ENCODE measurements at places on chromosomes 16 and 17.
A peak's percentile ranks its signal among the peaks of the same experiment; 100 is the strongest.

DNA sequence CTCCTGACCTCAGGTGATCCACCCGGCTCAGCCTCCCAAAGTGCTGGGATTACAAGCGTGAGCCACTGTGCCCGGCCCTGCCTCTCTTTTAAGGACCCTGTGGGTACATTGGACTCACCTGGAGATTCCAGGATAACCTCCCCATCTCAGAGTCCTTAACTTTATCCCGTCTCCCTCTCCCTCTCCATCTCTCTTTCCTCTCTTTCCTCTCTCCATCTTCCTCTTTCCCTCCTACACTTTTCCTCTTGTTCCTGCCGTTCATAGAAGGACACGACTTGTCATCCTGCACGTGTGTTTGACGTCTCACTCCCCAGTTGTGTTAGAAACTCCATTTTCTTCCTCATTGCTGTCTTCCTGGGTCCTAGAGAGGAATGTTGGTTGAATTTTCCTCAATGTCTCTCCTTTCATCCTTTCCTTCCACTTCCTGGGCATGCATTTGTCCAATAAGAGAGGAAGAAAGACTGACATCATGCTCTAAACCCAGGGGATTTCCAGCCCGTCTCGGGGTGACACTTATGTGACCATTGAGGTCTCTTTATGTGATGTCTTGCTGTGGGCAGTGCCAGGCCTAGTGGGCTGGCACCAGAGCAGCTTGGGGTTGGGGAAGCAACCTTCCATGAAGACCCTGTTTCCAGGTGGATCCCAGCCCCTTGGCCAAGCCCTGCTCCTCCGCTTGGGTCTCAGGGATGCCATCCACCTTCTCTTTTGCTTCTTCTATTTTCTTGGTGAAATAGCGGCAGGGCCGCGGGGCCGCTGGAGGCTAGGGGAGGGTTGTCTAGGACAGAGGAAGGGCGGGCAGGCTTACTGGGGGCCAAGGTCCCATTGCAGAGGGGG lies 39.8 kb upstream of the IRF8 start:
- H3K27me3 ChIP-seq, result peaks cover 6% of the 10 kb centered on the region
- DNase-seq, result no peak
- no peaks in the 10 kb centered on the region for H3K36me3 ChIP-seq
- H3K27ac ChIP-seq, result no peak overlapping the region
- H3K4me1 ChIP-seq, result peaks cover 12% of the 10 kb centered on the region
- H3K4me3 ChIP-seq, result no peak overlapping the region

GRCh38 chr17:21025451-21025850 lies 17.4 kb downstream of the USP22 start:
- peaks cover 20% of the 10 kb centered on the region for H3K36me3 ChIP-seq
- no peak overlapping the region for H3K27ac ChIP-seq

- H3K36me3 ChIP-seq, result no peaks in the 10 kb centered on the region
- H3K4me1 ChIP-seq, result no peaks in the 10 kb centered on the region
- DNase-seq, result no peak
- no peak overlapping the region for H3K27ac ChIP-seq
- no peaks in the 10 kb centered on the region for H3K27me3 ChIP-seq
Observed at GRCh38 chr17:2898255-2898926, 102.2 kb downstream of the RAP1GAP2 start.

GRCh38 chr17:14845591-14846281 lies 419.4 kb downstream of the PMP22 start:
- no peaks in the 10 kb centered on the region for H3K4me1 ChIP-seq
- H3K27ac ChIP-seq, result no peak overlapping the region
- H3K36me3 ChIP-seq, result no peaks in the 10 kb centered on the region
- H3K27me3 ChIP-seq, result peaks cover 2% of the 10 kb centered on the region
- DNase-seq, result no peak

GRCh38 chr16:56789360-56789759 lies 59.4 kb downstream of the NUP93 start:
- peak; percentile 48 for DNase-seq
- H3K27ac ChIP-seq, result no peak overlapping the region
- H3K36me3 ChIP-seq, result peaks cover under 1% of the 10 kb centered on the region
- H3K27me3 ChIP-seq, result no peaks in the 10 kb centered on the region
- H3K4me1 ChIP-seq, result peaks cover 2% of the 10 kb centered on the region

DNA sequence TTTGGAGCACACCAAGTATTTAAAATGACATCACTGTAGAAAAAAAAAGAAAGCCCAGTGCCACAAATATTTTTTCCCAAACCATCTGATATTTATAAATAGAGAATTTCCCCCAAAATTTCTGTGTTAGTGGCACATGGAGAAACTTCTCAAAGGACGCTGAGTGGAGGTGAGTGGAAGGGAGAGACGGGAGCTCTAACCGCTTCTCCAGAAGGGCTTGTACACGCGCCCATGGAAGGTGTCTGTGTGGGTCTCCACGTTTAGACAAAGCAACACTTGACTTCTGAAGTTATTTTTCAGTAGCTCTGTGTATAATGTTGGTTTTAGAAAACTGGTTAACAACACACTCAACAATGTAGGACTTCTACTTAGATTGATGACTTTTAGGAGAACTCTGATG lies 1.0 kb downstream of the MYOCD start:
- H3K4me1 ChIP-seq, result peaks cover 2% of the 10 kb centered on the region
- H3K36me3 ChIP-seq, result no peaks in the 10 kb centered on the region
- H3K4me3 ChIP-seq, result no peak overlapping the region
- no peak for DNase-seq

DNA sequence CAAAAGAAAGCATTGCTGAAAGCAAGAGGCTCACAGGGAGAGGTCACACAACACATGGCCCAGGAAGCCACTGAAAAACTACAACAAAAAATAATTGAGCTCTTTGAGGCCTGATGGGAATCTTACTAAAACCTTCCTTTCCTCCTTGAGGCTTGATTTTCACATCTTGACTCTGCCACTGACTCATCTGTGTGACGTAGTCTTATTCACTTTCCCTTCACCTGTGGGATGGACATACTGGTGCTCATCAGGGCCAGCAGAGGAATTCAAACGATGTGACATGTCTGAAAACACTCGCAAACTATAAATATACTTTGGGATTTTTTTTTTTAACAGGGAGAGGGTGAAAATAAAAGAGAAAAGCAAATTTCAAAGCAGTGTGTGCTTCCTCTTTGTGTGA lies 78.3 kb upstream of the ASIC2 start:
- no peak overlapping the region for H3K4me3 ChIP-seq
- H3K36me3 ChIP-seq, result no peaks in the 10 kb centered on the region
- DNase-seq, result no peak
- peaks cover 2% of the 10 kb centered on the region for H3K27me3 ChIP-seq
- no peak overlapping the region for H3K27ac ChIP-seq

DNA sequence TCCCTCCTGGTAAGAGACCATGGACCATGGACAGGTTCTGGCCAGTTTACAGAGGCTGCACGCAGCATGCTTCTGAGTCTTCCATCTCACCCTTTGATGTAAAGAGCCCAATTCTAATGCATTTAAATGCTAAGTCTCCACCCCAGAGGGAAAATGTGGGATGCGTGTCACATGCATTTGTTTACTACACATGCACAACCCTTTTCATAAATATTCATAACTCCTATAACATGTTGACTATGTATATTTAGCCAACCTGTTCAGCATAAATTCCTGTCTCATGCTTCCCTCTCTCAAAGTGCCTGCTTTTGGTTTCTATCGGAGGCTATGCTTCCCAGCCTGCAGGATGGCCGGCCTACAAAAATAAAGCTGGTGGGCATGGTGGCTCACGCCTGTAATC lies 260.3 kb downstream of the STX8 start:
- H3K4me3 ChIP-seq, result no peak overlapping the region
- H3K4me1 ChIP-seq, result no peaks in the 10 kb centered on the region
- H3K27ac ChIP-seq, result no peak overlapping the region
- no peaks in the 10 kb centered on the region for H3K27me3 ChIP-seq

DNA sequence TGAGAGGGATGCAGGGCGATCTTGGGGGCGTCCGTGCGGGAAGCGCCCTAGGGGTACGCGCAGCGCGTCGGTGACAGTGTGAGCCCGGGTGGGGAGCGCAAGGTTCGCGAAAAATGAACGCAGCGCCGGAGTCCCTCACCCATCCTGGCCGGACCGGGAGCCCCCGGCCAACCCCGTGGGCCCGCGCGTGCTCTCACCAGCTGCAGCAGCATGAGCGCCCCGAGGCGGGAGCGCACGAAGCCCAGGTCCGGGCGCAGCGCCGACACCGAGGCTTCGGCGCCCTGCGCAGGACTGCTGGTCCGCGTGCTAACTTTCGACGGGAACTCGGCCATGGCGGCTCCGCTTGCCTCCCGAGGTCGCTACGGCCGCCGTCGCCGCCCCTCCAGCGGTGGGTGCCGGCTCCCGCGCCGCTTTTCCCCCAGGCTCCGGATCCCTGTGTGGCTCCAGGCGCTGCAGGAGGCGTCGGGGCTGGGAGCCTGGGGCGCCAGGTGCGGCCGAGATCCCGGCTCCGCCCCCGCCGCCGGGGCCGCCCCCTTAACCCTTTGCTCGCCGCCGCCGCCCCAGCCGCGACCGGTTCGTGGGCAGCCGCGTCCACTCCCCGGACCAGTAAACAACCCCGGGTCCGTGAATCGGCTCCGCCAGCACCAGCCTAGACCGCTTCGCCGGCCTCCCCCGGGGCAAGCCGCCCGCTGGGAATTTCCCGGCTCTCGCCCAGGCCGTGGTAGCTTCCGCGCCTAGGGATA lies at the start of gene PLLP:
Gene PLLP, minus strand, starts transcription at position 464 of the 743 bp plus-strand sequence. Its CDS starts 132 bp downstream, at position 332.
- peaks cover 37% of the 10 kb centered on the region for H3K27me3 ChIP-seq
- H3K27ac ChIP-seq, result no peak within 1 kb of the TSS
- peaks cover 9% of the 10 kb centered on the region for H3K4me1 ChIP-seq
- H3K36me3 ChIP-seq, result no peaks in the 10 kb centered on the region
- peak within 1 kb of the TSS; percentile 71 for H3K4me3 ChIP-seq

GRCh38 chr17:45315648-45316433 lies 979 bp downstream of the MAP3K14 start:
- H3K27ac ChIP-seq, result peak overlapping the region; percentile 94
- peaks cover 14% of the 10 kb centered on the region for H3K36me3 ChIP-seq
- no peak for DNase-seq
- H3K4me3 ChIP-seq, result peak overlapping the region; percentile 96
- H3K4me1 ChIP-seq, result peaks cover 63% of the 10 kb centered on the region
- H3K27me3 ChIP-seq, result no peaks in the 10 kb centered on the region

GRCh38 chr16:62933929-62934328 lies 897.7 kb upstream of the CDH8 start:
- no peak for DNase-seq
- H3K27ac ChIP-seq, result no peak overlapping the region
- H3K4me3 ChIP-seq, result no peak overlapping the region
- no peaks in the 10 kb centered on the region for H3K4me1 ChIP-seq

DNA sequence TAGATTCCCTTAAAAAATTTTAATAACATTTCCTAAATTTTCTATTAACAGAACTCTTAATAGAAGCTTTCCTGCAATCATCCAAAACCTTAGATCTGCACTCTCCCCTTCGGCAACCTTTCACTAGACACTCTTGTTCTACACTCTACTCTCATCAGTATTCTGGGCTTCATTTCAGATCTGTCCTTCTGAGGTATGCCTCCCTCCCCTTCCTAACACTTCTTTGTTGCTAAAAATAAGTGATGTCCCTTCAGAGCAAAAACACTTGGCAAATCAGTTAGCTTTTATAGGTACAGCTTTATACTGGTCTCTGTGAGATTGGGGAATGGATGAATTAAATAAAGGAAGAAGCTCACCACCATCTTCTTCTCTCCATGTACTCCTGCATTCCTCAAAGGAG lies 28.2 kb upstream of the GNAO1 start:
- H3K4me1 ChIP-seq, result peaks cover 5% of the 10 kb centered on the region
- no peak overlapping the region for H3K4me3 ChIP-seq
- no peak overlapping the region for H3K27ac ChIP-seq
- no peaks in the 10 kb centered on the region for H3K36me3 ChIP-seq
- no peak for DNase-seq

DNA sequence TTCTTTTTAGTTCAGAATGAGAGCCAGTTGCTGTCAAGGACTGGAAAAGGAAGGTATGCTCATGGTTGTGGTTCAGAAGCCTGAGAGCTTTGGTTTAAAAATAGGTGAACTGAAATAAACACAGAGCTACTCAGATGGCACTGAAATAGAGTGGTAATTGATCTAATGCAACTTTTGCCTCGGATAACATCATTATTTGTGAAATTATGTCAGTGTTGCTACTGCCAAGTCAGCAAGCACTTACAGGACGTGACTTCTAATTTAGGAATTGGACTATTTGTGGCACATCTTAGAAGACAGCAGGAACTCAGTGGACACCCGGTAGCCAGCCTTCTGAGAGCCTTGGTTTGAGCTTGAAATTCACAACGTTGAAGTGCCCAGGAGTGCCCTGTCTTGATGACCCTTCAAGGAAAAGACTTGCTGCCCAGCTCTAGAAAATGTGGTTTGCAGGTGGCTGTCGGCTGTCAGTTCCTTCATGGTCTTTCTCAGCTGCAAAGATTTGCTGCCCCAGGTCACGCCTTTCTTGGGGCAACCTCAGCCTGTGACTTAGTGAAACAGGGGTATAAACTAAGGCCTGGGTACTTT lies 42.0 kb upstream of the XYLT1 start:
- no peak overlapping the region for H3K27ac ChIP-seq
- no peaks in the 10 kb centered on the region for H3K36me3 ChIP-seq
- peaks cover 29% of the 10 kb centered on the region for H3K27me3 ChIP-seq
- no peak for DNase-seq

- no peak overlapping the region for H3K4me3 ChIP-seq
- no peaks in the 10 kb centered on the region for H3K36me3 ChIP-seq
- DNase-seq, result no peak
Observed at GRCh38 chr16:81939164-81940056, 71.9 kb downstream of the SDR42E1 start.

GRCh38 chr17:45263477-45263860 lies 1.6 kb upstream of the SPATA32 start:
- peaks cover 18% of the 10 kb centered on the region for H3K4me1 ChIP-seq
- H3K27ac ChIP-seq, result no peak overlapping the region
- H3K4me3 ChIP-seq, result peak overlapping the region; percentile 85
- no peak for DNase-seq

- peaks cover 19% of the 10 kb centered on the region for H3K4me1 ChIP-seq
- H3K27ac ChIP-seq, result peak overlapping the region; percentile 1
- H3K36me3 ChIP-seq, result peaks cover 4% of the 10 kb centered on the region
- DNase-seq, result no peak
Observed at GRCh38 chr16:57147381-57148221, 38.2 kb downstream of the PSME3IP1 start.

DNA sequence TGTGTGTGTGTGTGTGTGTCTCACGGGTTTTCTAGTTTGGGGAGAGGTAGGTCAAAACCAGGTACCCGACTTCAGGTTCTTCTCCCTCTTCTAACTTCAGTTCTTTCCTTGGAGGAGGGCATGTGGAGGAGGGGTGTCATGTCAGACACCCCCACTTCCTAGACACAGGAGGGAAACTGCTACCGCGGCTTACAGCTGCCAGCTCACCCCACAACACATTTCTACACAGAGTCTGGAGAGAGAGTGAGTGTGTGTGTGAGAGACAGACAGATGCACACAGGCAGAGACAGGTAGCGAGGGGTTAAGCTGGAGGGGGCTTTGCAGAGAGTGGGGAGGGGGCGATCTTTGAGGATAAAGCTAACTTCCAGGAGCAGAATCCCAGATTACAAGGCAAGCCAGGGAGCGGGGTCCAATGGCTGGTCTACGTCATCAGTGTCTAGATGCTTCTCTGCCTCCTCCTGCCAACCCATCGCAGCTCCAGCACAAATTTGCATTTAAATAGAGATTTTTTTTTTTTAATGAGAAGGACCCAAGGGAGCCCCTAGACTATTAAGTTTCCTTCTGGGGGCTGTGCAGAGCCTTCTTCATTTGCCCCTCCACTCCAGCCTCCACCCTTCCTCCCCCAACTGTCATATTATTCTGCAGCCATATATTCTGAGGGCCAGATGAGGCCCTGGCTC lies 48.9 kb downstream of the MRM1 start:
- no peak overlapping the region for H3K4me3 ChIP-seq
- peaks cover 30% of the 10 kb centered on the region for H3K27me3 ChIP-seq
- H3K4me1 ChIP-seq, result peaks cover 4% of the 10 kb centered on the region
- H3K36me3 ChIP-seq, result no peaks in the 10 kb centered on the region
